Activated CD4-positive, alpha-beta T cell treated with anti-CD3 and anti-CD28 coated beads, Interleukin-2, Interleukin-4, amounts not matched to agents 100 ng/mL and 50 ng/mL, durations not matched to agents 16 hours and 8 hours (primary cell): ENCODE measurements at places on chromosomes 11 and 22.

- no peak for DNase-seq
Observed at GRCh38 chr22:24402460-24403192, 24.8 kb upstream of the ADORA2A start.

- no peak for DNase-seq
Observed at GRCh38 chr11:108906329-108906728, 241.5 kb downstream of the DDX10 start.

GRCh38 chr11:120186774-120187591 is 23.8 kb upstream of the OAF start:
- no peak for DNase-seq

- DNase-seq: no peak
Observed at GRCh38 chr11:24932110-24933000, 435.5 kb downstream of the LUZP2 start.

DNA sequence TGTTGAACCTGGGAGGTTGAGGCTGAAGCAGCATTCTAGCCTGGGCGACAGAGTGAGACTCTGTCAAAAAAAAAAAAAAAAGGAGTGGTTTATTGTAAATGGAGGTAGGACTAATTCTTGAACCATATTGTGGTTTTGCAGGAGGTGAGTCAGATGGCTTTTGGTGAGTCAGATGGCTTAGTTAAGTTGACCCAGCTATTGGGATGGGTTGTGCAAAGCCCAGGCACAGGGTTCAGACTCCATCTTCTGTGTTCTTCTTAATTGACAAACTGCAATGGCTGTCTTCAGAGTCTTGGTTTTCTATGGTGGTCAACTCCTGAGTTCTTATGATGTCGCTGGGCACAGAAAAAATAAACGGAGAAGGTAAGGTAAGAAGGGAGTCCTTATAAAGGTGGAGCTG is 182.7 kb downstream of the ADAMTS15 start:
- peak; percentile 81 for DNase-seq

GRCh38 chr11:35647421-35648093 is 15.0 kb upstream of the TRIM44 start:
- no peak for DNase-seq

GRCh38 chr11:120709808-120710207 is 198.3 kb downstream of the GRIK4 start:
- no peak for DNase-seq

DNA sequence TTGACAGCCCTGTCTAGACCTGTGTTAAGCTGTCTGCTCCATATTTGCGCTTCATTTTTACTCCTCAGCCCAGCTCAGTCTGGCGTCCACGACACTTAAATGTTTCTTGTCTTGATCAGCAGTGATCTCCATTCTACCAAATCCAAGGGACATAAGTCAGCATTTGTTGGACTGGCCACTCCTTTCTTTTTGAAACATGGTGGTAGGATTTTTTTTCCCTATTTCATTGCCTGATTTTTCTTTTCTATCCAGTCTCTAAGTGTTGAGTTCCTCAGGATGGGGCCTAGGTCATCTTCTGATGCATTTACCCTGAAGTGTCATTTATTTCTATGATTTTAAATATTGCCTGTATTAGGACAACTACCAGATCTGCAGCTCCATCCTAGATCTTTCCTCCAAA is 873 bp downstream of the NCAPH2 start:
- DNase-seq: no peak

- peak; percentile 34 for DNase-seq
Observed at GRCh38 chr11:13384908-13385640, 77.9 kb downstream of the BTBD10 start.
